Pancreas (tissue), 10 donors: ENCODE measurements at places on chromosomes 5 and 9. TPM values are rescaled to one million over a fixed set of nuclear protein-coding genes. Genes with fewer than 3 reads are reported as not detected.

Gene OBP2B
- polyA plus RNA-seq, result not detected

Gene KIAA1958
- polyA plus RNA-seq, result 1.4 TPM

Gene GPX3
- 298 TPM for polyA plus RNA-seq

Gene PCDHGB2
- 0.63 TPM for polyA plus RNA-seq

Gene HCN1
- polyA plus RNA-seq, result 0.08 TPM

Gene PCA3
- not detected for polyA plus RNA-seq

Gene MAMDC4
- 38.6 TPM for polyA plus RNA-seq

Gene SUSD3
- polyA plus RNA-seq, result 1.4 TPM

Gene QRFP
- polyA plus RNA-seq, result not detected

Gene ZDHHC11B
- polyA plus RNA-seq, result 19.9 TPM

Gene GMCL2
- polyA plus RNA-seq, result not detected

Gene SEMA6A
- polyA plus RNA-seq, result 12.2 TPM

Gene TMEM252
- polyA plus RNA-seq, result not detected

Gene NUTM2G
- not detected for polyA plus RNA-seq

Gene LCN9
- polyA plus RNA-seq, result not detected

Gene FOXD4L4
- 0.08 TPM for polyA plus RNA-seq

Gene PWWP2A
- polyA plus RNA-seq, result 7.9 TPM

Gene ZNF346
- polyA plus RNA-seq, result 6.6 TPM

Gene SPINK4
- polyA plus RNA-seq, result 9.2 TPM

Gene TIMD4
- not detected for polyA plus RNA-seq

Gene SLC45A2
- polyA plus RNA-seq, result 0.08 TPM

Gene RASEF
- 12.8 TPM for polyA plus RNA-seq

Gene FREM1
- polyA plus RNA-seq, result 15.4 TPM

Gene KLHL3
- polyA plus RNA-seq, result 6.6 TPM

Gene PRR16
- polyA plus RNA-seq, result 0.61 TPM

Gene YTHDC2
- 10.5 TPM for polyA plus RNA-seq

Gene SOHLH1
- not detected for polyA plus RNA-seq

Gene GHR
- 1.2 TPM for polyA plus RNA-seq

Gene CER1
- not detected for polyA plus RNA-seq

Gene INSYN2B
- not detected for polyA plus RNA-seq

Gene KIF4B
- polyA plus RNA-seq, result not detected

Gene EFCAB9
- polyA plus RNA-seq, result not detected

Gene TEX48
- polyA plus RNA-seq, result not detected

Gene SURF1
- 69.2 TPM for polyA plus RNA-seq

Gene SLC36A3
- polyA plus RNA-seq, result not detected

Gene VDAC1
- polyA plus RNA-seq, result 67.1 TPM

Gene DDX4
- 0.11 TPM for polyA plus RNA-seq

Gene NDST1
- polyA plus RNA-seq, result 9.9 TPM

Gene CDHR2
- polyA plus RNA-seq, result 0.23 TPM

Gene ADGRV1
- polyA plus RNA-seq, result 6.9 TPM

Gene PTGES
- polyA plus RNA-seq, result 0.75 TPM

Gene RAI14
- polyA plus RNA-seq, result 6.7 TPM

Gene MCC
- 2.6 TPM for polyA plus RNA-seq

Gene EQTN
- polyA plus RNA-seq, result 0.33 TPM

Gene MEGF10
- polyA plus RNA-seq, result 0.02 TPM

Gene PLPPR1
- polyA plus RNA-seq, result 0.30 TPM

Gene TCF7
- 1.9 TPM for polyA plus RNA-seq
